ENCODE measurements at places on chromosomes 5 and 9.
A peak's percentile ranks its signal among the peaks of the same experiment; 100 is the strongest.

- no peak for DNase-seq
Observed at GRCh38 chr5:7794311-7794710, 56.6 kb downstream of the CFAP90 start.

DNA sequence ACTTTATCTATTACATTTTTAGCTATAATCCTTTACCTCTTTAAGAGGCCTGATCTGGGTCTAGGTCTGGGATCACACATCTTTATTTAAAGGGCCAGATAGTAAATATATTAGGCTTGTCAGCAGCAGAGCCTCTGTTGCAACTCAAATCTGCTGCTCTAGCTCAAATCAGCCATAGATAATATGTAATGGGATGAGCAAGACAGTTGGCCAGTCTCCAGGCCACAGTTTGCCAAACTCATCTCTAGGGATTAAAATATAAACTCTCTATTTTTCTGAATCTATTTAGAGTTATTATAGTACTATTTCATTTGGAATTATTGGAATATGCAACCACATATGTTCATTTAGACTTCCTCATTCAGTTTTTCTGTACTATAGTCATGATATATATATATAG is 115.9 kb upstream of the MINAR2 start:
- no peak for DNase-seq

- no peak for DNase-seq
Observed at GRCh38 chr5:92505925-92506324, 1075.1 kb downstream of the NR2F1-AS1 start.

DNA sequence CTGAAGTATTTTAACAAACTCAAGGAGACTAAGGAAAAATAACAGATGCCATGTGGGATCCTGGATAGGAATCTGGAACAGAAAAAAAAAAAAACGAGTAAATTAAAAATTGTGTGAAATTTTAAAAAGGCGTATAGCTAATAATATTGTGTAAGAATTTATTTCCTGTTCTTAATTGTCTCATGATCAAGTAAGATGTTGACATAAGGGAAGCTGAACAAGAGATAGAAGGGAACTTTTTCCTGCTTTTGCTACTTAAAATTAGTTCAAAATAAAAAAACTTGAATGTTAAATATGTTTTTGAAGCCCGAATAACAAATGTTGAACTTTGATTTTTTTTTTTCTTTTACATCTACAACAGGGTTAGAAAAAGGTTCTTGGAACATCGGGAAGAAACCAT is 10.5 kb downstream of the SNAPC3 start:
- DNase-seq, result no peak

DNA sequence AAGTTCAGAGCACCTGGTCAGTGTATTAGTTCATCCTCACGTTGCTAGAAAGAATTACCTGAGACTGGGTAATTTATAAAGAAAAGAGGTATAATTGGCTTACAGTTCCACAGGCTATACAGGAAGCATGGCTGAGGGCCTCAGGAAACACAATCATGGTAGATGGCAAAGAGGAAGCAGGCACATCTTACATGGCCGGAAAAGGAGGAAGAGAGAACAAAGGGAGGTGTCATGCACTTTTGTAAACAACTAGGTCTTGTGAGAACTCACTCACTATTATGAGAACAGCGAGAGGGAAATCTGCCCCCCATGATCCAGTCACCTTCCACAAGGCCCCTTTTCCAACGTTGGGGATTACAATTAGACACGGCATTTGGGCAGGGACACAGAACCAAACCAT is 28.8 kb upstream of the CAVIN4 start:
- no peak for DNase-seq

GRCh38 chr5:59843511-59844213 is 49.9 kb downstream of the PDE4D start:
- DNase-seq, result no peak

- no peak for DNase-seq
Observed at GRCh38 chr5:81268521-81269196, 32.7 kb upstream of the ZCCHC9 start.

DNA sequence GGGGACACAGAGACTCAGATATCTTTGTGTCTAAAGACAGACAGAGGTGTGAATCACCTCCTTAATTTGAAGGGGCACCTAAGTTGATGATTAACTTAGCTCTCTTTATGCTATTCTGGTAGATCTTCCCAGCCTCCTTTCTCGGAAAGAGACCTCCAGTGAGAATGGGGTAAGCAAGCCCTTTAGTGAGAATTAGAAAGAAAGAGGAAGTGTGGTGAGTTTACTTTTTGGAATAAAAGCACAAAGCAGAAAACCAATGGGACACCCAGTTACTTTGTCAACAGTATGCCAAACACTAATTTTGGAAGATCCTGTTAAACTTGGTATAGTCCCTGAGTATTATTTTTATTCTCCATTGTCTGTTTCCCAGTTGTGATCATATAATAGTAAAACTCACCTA is 302.8 kb upstream of the RASA1 start:
- DNase-seq, result no peak

DNA sequence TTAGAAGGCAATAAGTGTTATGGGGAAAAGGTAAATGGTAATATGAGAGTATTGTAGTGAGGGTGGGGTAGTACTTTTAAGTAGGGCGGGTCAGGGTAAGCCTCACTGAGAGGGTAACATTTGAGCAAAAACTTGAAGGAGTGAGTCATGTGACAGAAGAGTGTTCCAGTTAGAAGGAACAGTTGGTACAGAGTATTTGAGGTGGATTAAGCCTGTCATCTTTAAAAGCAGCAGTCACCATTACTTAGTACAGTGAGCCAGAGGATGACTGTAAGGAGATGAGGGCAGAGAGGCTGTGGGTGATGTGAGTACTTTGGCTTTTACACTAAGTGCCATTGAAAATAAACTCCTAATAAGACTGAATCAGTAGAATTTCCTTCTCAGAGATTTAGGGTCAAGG is 54.8 kb downstream of the UBAP1 start:
- no peak for DNase-seq

- DNase-seq, result no peak
Observed at GRCh38 chr9:117340422-117340821, 74.4 kb downstream of the ASTN2 start.

GRCh38 chr9:20532584-20532983 is 89.7 kb downstream of the MLLT3 start:
- DNase-seq, result no peak

- no peak for DNase-seq
Observed at GRCh38 chr5:45454114-45454513, 242.1 kb downstream of the HCN1 start.

DNA sequence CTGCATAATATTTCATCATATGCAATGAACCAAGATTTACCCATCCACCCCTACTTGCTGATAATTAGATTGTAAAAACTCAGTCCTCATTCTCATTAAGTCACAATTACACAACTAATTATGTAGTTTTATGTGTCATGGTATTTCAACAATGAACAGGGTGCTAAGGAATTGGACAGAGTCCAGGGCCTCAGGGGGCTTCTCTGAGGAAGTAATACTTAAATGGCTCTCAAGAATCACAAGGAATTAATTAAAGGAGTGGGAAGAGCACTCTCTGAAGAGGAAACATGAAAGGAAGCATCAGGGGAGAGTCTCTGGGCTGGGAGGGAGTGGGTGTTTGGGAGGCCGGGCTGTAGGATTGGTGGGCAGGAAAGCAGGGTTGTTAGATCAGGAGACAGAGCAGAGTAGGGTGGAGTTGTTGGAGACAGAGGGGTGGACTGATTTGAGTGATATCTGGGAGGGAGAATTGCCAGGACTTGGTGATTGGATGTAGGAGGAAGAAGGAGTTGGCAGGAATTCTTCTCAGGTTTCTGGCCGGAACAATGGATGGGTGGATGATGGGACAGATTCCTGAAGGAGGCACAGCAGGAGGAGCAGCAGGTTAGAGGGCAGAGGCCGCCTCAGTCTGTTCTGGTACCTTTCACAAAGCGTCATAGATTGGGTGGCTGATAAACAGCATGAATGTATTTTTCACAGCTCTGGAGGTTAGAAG is 23.0 kb upstream of the NSG2 start:
- no peak for DNase-seq

DNA sequence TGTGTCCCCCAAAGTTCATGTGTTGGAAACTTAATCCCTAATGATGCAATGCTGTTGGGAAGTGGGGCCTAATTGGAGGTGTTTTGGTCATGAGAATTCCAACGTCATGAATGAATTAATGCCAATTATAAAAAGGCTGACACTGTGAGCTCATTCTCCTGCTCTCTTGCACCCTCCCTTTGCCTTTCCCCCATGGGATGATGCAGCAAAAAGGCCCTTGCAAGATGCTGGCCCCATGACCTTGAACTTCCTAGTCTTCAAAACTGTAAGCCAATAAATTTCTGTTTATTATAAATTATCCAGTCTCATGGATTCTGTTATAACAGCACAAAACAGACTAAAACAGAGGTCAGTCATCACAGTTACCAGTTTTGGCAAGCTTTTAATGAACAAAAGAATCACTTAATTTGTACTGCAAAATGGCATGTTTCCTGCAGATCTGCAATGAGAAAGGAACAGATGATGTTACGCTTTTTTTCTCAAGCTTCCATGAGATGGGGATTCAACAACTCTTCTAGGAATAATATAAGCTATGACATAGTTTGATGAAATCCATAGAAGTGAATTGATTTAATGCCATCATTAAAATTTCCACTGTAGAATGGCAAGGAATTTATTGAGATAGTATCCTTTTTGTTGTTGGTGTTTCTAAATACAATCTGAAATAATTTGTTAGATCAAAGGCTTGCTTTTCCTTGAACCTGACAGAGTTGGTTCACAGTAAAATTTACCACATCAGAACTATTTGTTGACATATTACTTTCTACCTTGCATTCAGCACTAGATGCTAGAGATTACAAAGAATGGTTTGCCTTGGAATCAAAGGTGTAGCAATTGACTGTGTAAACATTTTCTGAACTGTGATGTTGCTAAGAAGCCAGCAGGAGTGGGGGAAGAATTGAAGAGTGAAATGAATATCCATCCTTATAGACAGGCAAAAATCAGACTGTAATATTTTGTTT is 29.3 kb upstream of the RFK start:
- DNase-seq, result no peak

DNA sequence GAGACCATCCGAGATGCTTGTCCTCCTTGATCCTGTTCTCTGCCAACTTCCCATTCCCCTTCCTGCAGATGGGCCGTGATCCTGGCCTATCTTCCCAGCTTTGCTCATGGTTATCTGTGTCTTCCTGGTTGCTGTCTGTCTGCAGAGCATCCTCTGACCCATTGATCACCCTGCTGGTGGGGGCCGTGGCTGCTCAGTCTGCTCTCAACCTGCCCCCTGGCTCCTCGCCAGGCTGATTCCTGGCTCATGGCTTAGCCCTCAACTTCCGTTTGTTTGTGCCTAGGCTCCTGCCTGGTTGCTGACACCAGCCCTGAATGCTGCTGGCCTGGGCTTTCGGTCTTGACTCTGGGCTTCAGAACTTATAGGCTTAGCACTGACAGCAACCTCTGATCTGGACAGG is 67.1 kb upstream of the SMIM15 start:
- DNase-seq, result peak; percentile 10

DNA sequence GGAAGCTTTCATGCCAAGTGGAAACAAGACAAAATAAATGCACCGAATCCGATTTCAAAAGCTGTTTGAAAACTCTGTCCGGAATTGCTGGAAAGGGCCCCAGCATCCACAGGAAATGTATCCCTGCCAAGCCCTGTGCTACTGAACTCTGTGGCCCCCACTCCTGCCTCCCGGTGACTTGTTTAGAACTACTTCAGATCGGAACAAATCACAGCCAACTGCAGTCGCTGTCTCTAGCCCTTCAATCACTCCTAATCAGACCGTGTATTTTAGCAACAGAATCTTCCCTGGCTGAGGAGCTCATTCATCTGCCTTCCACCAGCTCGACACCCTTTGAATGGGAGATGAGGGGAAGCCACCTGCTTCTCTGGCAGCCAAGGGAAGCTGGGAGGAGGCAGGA is 94.1 kb downstream of the KCNIP1 start:
- DNase-seq, result no peak

DNA sequence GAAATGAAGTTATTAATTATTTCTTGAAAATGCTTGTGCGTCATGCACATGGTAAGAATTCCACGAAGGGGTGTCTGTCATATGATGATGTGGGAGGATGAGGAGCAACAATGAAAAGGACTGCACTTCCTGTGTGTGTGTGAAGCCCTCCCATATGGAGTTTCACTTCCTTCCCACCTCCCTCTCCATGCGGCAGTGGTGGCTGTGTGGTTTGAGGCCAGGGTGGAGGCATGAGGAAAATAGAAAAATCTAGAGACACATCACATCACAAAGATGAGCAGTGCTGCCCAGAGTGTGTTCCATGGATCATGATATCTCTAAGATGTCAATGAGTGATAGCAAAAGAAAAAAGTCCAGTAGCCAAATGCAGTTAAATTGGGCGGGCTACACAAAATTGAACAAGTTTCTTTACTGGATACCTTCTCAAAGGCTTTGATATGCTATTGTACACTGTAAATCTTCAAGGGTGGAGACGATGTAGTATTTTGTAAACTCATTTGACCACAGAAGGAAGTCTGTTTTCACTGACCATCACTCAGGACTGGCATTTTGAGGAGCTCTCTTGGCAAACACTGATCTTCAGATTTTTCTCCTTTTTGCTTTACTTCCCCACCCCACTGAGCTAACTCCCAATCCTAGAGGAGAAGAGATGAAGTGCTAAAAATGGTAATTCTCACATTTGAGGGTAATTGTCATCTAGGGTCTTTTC is 55.7 kb upstream of the EQTN start:
- DNase-seq, result no peak

Data from DMS79 treated with DMSO at 0.1 percent for 48 hours (cell line).